ENCODE measurements at places on chromosomes 7 and 10.
A peak's percentile ranks its signal among the peaks of the same experiment; 100 is the strongest.

- no peak for DNase-seq
These were observed 159.8 kb downstream of the DNAJB6 start for GRCh38 chr7:157496416-157497275.

DNA sequence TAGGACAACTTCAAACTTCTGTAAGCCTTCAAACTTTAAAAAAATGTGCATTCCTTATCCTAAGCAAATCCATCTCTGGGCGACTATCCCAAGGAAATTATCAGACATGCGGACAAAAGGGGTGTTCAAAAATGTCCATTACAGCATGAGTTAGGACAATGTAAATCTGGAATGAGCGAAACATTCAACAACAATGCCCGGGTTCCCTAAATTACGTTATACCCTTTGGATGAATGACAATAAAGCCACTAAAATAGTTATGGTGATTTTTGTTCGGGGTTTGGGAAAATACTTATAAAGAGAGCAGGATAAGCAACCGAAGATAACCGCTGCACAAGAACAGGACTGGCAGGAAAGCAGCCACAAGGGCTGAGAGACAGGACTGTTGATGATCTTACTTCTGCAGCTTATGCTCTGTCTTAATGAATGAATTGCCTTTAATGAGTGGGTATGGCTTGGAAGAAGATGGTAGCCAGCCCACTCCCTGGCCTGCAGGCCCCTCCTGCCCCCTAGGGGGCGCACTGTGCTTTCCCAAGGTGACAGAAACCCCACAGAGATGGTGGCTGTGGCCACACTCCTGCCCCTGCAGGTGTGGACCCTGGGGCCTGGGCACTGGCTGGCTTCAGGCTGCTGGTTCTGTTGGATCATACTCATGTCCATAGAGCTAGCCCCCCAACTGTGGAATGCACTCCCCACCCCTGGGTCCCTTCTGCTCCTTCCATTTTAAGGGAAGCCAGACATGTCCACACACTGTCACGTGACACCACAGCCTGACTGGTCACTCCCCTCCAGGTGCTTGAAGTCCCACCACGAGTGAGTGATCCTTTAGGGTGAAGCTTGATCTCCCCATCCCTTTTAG, 45.0 kb downstream of the ZCCHC24 start:
- DNase-seq = peak; percentile 31

DNA sequence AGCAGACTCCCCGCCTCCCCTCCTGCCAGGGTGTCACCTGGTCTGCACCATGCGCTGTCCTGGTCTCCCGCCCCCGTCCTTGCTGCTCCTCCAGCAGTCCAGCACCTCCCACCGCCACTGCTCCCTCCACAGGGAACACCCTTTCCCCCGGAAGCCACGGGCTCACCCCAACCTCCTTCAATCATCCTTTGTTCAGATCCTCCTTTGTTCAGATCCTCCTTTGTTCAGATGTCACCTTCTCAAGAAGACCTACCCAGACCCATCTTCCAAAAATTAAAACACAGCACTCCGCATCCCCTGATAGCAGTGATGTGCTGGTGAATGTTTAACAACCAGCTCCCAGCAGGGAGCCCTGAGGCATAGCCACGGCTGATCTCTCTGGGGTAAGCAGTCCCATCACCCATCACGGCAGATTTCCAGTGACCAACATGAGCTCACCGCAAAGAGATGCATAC, 237.7 kb downstream of the USP6NL start:
- DNase-seq = no peak

DNA sequence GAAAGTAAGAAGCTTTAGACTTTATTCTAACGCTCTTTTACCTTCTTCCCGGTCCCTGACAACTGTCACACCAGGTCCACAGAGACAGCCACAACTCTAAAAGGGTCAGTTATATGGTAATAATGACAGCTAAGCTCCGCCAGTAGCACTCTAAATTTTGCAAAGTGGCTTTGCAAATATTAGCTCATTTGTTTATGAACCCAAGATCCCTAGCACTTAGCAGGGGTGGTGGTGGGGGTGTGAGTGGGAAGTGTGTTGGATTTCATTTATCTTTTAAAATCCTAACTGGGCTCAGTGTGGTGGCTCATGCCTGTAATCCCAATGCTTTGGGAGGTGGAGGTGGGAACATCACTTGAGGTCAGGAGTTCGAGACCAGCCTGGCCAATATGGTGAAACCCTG, 34.8 kb upstream of the SDK1 start:
- no peak for DNase-seq

DNA sequence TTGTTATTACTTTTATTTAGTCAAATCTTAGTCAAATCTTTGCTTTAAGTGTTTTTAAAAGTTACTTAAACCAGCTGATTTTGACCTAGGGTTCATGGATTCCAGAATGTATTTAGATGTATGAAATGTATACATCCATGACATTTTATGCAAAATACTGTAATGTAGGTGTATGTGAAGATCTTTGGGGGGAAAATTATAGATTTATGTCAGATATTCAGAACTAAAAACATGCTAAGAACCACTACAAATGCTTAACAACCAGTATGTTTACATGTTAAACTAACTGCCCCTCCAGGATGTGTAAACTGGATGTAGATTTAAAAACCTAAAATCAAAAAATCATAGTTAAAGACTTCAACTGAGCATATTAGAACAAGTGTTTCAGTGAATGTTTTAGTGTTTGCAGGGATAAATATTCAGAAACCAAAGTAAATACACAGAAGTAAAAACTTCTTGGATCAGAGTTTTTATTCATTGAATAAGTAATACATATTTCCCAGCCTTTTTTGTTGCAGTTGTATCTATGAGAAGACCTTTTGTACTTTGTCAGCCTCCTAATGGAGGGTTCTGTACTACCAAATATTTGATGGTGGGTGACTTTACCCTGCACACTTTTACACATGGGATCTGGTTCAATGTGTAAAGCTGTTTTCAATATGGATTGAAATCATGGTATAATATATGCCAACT, 3.9 kb downstream of the CPED1 start:
- DNase-seq = no peak

- DNase-seq = no peak
These were observed 274.3 kb upstream of the LRRTM3 start for GRCh38 chr10:66651308-66652082.

- DNase-seq = no peak
These were observed 426.3 kb upstream of the POT1 start for GRCh38 chr7:125355899-125356298.

GRCh38 chr7:107020400-107020799, 24.1 kb upstream of the PRKAR2B start:
- DNase-seq = no peak

GRCh38 chr10:6102128-6102527, 13.3 kb downstream of the RBM17 start:
- no peak for DNase-seq

DNA sequence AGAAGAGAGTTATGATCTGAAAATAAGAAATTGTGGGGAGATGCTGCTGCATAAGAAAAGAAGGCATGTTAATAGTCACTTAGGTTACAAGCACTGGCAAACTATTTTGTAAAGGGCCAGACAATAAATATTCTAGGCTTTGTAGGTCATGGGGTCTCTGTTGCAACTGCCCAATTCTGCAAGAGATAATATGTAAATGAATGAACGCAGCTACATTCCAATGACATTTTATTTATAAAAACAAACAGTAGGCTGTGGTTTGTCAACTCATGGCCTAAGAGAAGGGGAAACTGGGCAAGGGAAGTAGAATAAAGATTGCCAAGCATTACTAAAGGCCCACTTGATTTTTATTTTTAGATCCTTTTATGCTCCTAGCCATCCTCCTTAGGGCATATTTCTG, 133.1 kb downstream of the RAPGEF5 start:
- DNase-seq = no peak

- no peak for DNase-seq
These were observed 34.4 kb downstream of the AGR3 start for GRCh38 chr7:16847381-16847860.

DNA sequence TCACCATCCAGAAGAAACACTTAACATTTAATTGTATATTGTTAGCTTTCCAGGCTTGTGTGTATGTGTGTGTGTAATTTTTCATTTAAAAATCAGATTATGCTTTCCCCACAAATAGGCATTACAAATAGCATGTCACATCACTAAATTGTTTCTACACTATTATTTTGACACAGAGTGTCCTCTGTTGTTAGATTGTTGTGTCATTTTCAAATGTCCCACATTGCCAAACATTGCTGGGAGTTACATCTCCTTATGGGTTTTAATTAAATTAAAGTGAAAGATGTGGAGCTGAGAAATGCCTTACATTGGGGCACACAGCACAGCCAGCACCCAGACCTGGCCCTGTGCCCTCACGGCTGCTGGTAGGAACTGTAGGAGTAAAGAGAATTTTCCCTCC, 295.6 kb downstream of the ZEB1 start:
- DNase-seq = no peak

- DNase-seq = no peak
These were observed 86.1 kb downstream of the CUX1 start for GRCh38 chr7:101903515-101903868.

GRCh38 chr10:78924319-78925003, 144.3 kb upstream of the ZMIZ1 start:
- DNase-seq = no peak

- DNase-seq = no peak
These were observed 55.2 kb downstream of the HIPK2 start for GRCh38 chr7:139722604-139723003.

- DNase-seq = no peak
These were observed 73.2 kb upstream of the SHH start for GRCh38 chr7:155885167-155886155.

- DNase-seq = no peak
These were observed 192.9 kb upstream of the PLXDC2 start for GRCh38 chr10:19623321-19623720.

DNA sequence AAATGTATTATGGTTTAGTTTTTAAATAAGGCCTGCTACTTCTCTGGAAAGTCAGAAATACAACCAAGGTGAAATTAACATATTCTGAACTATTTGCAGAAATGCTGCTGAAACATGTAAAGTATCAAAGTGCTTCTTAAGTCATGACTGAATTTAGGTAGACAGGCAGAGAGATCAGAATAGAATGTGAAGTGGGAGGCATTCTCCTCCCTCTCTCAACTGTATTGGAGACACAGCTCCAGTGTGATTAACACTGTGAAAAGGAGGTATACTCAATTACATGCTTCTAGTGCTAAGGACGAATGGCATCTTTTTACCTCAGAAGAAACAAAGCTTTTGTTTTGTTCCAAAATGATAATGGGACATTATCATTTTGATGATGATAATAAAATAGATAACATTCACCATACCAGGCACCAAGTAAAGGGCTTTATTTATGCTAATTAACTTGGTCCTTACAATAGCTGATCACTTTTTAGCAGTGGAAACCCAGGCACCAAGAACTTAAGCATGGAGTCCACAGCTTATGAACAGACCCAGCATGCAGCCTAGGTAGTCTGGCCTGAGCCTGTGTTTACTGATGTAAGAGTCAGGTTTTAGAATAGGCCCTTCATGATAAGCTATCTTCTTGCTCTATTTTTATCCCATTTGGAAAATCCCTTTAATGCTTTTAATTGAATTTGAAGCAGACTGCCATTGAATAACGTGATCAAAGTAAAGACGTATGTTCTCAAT, 26.0 kb downstream of the PPP1R9A start:
- no peak for DNase-seq

DNA sequence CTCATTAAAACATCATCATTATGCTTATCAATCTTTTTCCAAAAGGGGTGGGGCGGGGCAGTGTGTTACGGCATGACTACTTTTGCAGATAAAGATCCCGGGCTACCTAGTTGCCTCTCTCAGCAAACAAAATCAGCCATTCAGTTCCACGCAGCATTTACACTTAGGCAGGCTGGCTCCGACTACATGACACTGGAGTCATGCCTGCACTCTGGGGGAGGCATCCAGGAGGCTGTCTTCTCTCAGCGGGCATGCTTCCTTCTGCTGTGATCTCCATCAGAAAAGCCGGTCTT, 193.9 kb upstream of the TCF7L2 start:
- DNase-seq = no peak

DNA sequence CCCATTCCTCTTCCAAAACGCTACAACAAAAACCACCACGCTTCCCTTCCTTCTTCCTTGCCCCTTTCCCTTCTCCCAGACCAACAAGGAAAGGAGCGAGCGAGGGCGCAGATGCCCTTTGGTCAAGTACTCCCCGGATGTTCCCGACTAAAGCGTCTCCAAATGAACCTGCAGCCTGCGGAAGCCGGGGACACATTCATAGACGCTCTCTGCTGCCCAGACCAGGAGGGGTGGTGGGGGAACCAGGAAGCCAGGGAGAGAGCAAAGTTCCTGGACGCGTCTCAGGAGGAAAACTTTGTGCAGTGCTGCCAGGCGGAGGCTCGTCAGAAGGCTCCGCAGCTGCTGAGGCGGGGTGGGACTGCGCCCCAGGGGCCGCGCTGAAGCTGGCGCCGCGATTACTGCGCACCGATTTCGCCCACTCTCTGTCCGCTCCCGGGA, 754 bp downstream of the SEMA3D start:
- DNase-seq = no peak

- DNase-seq = no peak
These were observed 118.5 kb downstream of the OAT start for GRCh38 chr10:124300224-124300623.

DNA sequence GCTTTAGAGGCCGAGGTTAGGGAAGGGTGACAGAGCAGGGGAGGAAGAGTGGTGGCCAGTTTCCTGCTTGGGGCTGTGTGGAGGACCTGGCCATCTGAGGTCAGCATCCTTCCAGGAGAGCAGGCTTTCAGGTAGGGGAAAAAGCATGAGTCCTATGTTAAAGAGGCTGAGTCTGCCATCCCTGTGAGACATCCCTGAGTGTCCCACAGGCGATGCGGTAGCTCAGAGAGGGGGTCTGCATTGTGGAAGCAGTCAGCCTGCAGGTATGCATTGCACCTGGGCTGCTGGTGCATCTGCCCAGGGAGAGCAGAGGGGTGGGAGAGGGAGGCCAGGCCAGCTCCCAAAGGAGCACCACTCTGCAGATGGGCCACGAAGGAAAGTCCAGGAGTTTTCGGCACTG, 282.1 kb upstream of the ZNF32 start:
- no peak for DNase-seq

DNA sequence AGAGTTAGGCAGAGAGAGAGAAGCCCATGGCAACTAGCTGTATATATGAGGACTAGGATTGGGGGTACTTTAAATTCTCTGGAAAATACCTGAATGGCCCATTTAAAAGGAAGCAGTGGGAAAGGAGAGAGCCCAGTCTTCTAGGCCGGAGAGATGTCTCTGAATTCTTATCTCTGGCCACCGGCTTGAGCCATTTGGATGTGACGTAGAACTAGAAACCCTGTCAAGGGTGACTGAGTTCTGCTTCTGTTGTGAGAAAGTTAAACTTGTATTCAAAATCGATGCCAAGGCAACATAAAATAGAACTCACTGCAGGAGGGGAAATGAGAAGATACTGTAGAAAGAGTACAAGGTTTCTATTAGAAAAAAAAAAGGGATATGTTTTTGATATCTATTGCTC, 6.3 kb upstream of the GSTK1 start:
- no peak for DNase-seq

- no peak for DNase-seq
These were observed 537 bp downstream of the SH3PXD2A start for GRCh38 chr10:103854686-103855391.

DNA sequence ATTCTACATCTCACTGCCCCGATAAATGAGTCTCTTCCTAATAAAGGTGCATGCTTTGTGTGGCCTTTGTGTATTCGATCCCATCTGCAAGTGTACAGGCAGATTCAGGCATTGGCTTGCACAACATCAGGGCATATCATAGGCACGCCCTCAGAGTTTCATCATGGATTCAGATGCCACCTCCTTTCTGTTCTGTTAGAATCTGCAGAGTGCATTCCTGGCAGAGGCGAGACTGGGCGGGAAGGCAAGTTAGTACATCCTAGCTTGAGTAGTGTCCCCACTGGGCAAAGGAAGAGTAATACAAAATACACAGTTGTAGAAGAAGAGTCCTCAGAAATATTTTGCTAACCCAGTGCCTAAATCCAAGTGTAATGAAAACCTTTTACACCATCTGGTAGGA, 346.5 kb upstream of the GALNT17 start:
- DNase-seq = no peak

All from RPMI8226 (cell line).